ENCODE measurements at places on chromosomes 5 and 9. TPM values are rescaled to one million over a fixed set of nuclear protein-coding genes. Genes with fewer than 3 reads are reported as not detected.

Gene PLEKHG4B
- total RNA-seq: not detected

Gene SPAG8
- 1.1 TPM for total RNA-seq

Gene SLIT3
- total RNA-seq: 3.1 TPM

Gene FRMD3
- total RNA-seq: 0.46 TPM

Gene GADD45G
- 6.0 TPM for total RNA-seq

Gene TMCO6
- total RNA-seq: 35.0 TPM

Gene TPPP
- total RNA-seq: 0.29 TPM

Gene FOXD4L3
- total RNA-seq: not detected

Gene ARL15
- 7.8 TPM for total RNA-seq

Gene CXXC5
- 1.9 TPM for total RNA-seq

Gene DBH
- not detected for total RNA-seq

Gene SLC25A48
- total RNA-seq: not detected

Gene VDAC1
- 252 TPM for total RNA-seq

Gene TAS2R1
- total RNA-seq: not detected

Gene FAT2
- not detected for total RNA-seq

Gene FOXD4L5
- total RNA-seq: 0.26 TPM

Gene ADGRV1
- total RNA-seq: 0.12 TPM
